ENCODE measurements at places on chromosomes 13 and 19.

- no peak for DNase-seq
Observed at GRCh38 chr19:28633319-28634018, 579.5 kb downstream of the UQCRFS1 start.

DNA sequence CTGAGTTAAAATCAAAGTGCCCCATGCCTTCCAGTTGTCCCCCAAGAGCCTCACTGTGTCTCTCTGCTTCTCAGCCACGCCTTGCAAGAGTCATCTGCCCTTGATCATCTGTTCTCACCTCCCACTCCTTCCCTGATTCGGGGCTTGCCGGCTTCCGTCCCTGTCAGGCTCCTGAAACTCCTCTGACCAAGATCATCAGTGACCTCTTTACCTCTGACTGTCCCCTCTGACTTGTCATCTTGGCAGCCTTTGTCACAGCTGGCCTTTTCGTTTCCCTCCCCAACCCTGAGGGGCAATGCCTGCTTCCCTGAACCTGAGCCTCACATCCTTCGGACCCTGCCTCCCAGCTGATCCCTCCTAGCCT lies 66.3 kb downstream of the MAP4K1 start:
- DNase-seq = no peak

- no peak for DNase-seq
Observed at GRCh38 chr13:61135583-61135982, 280.1 kb downstream of the PCDH20 start.

DNA sequence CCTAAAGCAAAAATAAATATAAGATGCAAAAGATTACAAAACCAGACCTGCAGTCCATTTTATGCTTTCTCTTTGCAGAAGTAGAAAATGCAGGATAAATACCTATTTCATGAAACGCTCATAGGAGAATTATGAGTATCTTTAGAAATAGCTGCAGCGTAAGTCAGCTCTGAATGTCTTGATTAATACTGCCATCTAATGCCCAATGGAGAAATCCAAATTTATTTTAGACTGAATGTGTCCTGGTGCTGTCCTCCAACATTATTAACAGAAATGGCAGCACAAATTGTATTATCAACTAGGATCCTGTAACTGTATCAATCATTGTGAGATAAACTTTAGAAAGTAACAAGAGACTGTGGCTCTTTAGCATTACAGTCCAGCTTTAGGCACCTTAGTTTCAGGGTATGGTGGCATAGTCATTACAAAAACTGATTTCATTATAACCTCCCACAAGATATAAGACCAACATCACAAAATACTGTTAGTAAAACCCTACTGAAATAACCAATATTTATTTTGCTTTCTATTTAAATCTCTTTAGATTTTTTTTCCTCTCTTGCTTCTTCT lies 162.1 kb upstream of the MIR17HG start:
- DNase-seq = no peak

DNA sequence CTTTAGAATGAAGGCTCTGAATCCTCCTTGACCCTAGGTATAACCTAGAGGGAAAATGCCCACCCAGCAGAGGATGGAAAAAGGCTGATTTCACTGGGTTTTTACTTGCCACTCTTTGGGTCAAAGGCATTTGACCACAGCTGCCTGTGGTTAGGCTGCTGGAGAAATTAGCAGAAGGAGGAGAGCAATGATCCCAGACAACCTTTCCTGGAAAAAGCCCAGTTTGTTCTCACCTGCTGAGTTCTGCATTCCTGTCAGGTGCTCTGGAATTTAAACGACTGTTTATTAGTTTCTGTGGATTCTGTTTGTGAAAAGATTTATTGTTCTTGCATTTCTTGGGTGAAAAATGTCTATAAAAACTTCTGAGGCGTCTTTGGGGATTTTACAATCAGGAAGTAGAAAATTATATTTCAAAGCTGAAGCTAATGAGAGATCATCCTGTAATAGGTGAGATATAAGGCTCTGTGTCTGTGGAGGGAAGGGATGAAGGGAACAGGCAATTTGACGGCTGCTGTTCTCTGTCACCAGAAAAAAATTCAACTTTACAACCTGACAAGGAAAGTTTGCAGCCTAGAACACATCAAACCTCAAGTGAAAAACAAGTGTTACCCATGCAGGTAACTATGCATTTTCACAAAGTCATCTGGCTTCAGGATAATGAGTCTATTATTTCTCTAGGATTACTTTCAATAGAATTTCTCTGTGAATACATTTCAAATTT lies 519.7 kb downstream of the DIAPH3 start:
- no peak for DNase-seq

DNA sequence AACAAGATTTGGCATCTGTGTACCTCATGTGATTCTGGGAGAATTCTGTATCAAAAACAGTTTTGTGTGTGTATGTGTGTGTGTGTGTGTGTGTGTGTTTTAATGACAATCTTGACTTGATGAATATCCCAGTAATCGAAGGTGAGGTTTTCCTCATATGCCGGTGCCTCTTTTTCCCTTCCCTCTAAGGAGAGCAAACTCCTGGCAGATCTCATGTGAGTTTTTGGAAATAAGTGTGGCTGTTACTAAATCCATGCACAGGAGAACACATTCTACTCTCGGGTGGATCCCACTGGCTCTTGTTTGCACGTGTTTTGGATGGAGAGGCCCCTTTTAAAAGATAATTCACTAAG lies 29.0 kb upstream of the CEBPG start:
- DNase-seq = no peak

- no peak for DNase-seq
Observed at GRCh38 chr19:13938301-13939064, at the start of gene PODNL1. Gene PODNL1, minus strand, starts transcription at chr19:13938417. Its CDS starts 236 bp downstream, at chr19:13938181.

GRCh38 chr13:112721198-112722104 lies 31.6 kb downstream of the ATP11A start:
- no peak for DNase-seq

- no peak for DNase-seq
Observed at GRCh38 chr13:60701895-60702294, 304.9 kb downstream of the TDRD3 start.

GRCh38 chr13:37348916-37349643 lies 243.6 kb upstream of the CSNK1A1L start:
- DNase-seq = no peak

GRCh38 chr19:8655340-8655709 lies 24.9 kb downstream of the NFILZ start:
- DNase-seq = no peak

GRCh38 chr13:66809485-66809884 lies 420.7 kb downstream of the PCDH9 start:
- DNase-seq = no peak

GRCh38 chr13:37241786-37242185 lies 136.3 kb upstream of the CSNK1A1L start:
- no peak for DNase-seq

DNA sequence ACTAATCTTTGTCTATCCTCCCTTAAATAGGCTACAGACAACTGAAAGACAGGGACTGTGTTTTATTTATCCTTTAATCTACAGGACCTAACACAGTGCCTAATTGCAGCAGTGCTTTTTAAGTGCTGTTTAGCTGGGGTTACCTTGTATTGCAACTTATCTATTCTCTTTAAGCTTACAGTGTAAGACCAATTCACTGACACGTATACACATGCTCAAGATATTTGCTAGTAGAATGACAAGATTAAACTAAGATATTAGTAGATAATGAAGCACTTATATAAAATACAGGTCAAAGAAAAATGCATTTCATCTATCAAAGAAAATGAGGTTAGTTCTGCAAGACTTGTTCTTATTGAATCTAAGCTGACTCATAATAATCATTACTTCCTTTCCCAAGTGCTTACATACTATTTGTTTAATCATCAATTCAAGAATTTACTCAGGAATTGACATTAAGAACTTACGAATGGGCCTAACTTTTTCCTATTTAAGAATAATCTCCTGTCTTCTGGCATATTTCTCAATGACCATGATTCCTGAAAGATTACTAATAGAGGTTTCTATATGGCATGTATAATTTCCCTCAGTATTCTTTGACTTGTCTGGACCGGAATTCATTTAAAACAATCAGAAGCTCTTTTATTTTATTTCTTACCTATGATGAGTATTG lies 75.8 kb upstream of the MAB21L1 start:
- DNase-seq = no peak

DNA sequence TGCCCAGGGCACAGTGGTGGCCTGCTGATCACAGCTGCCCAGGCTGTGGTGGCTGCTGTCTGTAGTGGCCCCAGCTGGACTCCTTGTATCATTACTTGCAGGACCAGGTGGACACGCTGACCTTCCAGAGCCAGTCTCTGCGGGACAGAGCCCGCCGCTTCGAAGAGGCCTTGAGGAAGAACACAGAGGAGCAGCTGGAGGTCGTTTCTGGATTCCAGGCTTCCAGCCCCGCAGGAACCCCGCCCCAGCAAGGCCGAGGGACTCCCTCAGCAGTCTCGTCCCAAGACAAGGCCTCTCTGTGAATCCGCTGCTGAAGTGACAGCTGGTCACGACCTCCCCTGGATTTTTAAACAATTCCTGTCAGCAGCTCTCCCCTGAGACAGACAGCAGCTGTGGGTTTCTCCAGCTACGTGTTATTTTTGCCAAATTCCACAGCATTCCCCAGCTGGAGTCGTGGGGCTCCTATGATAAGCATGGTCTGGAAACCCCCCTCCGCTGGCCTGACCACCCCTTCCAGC lies 98.3 kb downstream of the SLC7A1 start:
- no peak for DNase-seq

DNA sequence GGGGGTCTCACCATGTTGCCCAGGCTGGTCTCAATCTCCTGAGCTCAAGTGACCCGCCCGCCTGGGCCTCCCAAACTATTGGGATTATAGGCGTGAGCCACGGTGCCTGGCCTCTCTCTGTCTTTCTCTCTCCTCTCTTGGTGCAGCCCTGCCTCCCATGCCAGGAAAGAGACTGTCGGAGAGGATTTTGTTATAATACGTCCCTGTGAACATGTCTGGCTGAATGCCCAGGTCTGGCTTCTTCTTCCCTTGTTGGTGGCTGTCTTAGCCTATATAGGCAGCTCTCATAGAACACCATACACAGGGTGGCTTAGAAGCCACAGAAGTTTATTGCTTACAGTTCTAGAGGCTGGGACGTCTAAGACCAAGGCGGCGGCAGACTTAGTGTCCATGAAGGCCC lies 46.4 kb downstream of the PEX11G start:
- no peak for DNase-seq

DNA sequence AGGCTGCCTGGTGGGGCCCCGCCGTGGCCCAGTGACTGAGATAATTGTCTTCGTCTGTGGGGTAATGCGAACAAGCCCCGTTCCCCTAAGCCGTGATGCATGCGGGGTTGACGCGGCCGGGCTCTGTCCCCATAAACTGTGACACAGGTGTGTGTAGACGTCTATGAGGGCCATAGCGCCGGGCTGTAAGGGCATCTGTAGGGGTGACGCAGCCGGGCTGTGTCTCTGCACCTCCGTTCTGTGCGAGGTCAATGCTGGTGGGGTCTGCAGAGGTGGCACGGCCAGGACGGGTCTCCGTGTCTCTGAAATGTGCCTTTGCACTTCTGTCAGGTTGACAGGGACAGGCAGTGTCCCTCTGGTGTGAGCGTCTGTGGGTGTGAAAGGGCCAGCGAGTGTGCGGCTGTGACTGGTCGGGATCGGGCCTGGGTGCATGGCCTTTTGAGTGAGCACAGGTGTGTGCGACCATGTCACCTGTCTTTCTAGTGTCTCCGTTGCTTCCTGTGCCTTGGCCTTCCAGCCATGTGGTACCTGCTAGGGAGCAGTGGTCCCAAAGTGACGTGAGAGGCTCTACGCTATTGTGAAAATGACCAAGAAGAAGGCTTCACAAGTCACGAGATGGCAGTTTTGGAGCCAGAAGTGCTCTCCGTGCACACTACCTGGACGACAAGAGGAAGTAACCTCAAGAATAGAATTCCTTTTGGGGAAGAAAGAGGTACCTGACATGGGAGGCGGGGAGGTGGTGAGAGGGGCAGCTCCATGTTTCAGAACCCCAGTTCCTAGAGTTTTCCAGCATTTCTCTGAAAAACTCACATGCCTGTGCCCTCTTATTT lies 16.4 kb upstream of the ZNF331 start:
- no peak for DNase-seq

- no peak for DNase-seq
Observed at GRCh38 chr13:36395280-36395679, 37.0 kb upstream of the CCNA1 start.

DNA sequence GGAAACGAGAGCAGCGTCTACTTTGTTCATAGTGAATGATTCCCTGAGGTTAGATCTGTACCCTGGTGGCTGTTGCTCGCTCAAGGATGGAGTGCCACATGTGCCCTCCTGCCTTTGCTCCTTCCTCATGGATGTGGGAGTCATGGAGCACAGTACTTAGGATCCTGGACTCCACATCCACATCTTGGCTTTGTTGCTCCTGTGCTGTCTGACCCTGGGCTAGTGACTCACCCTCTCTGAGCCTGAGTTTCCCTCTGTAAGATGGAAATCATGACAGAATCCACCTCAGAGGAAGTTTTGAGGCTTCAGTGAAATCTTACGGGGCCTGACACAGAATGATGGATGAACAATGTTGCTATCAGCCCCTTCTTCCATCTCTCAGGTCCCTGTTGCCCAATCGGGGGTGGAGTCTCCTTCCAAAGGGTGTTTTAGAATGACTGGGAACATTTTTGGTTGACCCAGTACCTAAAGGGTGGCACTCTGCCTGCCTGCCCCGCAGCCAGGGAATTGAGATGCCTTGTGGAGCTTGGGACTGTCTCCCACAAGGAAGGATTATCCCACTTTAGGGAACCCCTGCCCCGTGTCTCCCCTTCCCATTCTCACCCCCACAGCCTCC lies 9.8 kb upstream of the TIMM50 start:
- no peak for DNase-seq

DNA sequence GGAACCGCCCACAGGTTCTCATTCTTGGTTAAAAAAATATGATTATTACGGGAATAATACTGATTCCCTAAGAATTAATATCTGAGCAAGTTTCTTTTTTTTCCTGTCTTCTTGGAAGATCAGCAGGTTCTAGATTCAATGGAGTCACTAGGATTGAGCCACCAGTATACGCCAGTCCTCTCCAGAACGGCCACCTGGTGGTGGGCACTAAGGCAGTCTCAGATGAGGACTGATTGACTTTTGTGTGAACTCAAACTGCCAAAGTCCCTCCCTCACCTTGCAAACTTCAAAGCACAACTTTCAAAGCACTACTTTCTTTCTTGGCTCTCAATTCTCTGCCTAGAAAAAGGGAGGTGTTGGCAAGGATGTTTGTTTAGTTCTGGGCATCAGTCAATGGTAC lies 33.3 kb upstream of the ALOX5AP start:
- DNase-seq = no peak

DNA sequence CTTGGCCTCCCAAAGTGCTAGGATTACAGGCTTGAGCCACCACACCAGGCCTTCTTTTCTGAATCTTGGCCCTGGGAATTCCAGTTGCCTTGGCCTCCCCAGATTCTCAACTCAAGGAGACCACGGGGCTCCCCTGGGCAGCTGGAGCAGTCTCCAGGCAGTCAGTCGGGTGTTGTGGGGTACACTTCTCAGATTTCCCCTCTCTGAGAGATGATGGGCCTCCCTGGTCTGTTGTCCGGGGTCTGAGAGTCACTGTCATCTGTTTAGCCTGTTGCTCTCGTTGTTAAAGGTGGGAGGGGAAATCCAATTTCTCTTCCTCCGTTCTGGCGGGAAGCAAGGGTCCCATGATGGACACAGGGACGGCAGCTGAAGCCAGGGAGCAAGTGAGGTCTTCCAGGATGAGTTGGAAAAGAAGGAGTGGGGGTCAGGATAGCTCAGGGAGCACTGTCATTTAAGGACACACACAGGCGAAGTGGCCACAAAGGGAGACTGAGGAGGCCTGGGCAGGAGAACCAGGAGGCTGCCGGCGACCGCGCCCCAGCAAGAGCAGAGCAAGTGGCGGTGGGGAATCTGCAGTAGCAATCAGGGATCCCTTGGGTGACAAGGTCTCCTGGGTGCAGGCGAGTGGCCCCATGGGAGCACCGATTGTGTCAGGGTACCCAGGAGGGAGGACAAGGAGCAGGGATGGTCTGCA lies 15.7 kb downstream of the WTIP start:
- DNase-seq = no peak

GRCh38 chr19:13762635-13763235 lies 1.6 kb upstream of the MRI1 start:
- DNase-seq = no peak
